ENCODE measurements at places on chromosomes 1 and 21. TPM values are rescaled to one million over a fixed set of nuclear protein-coding genes. Genes with fewer than 3 reads are reported as not detected.

DNA sequence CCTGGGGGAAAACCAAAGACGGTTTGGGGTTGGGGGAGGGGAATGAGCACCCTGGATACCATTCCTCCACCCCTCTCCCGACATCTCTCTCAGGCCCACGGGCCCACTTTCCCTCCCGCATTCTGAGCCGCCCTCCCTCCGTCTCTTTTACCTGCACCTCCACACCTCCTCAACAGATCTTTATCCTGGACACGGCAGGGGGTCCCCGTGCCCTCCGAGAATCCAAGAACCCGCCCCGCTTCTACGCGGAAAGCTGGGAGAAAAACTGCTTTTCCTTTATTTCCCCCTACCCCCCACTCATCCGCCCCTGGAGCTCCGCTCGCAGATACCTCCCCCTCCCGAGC is 108.8 kb downstream of the NAV1 start:
- peak overlapping the region; percentile 70 for H3K4me3 ChIP-seq
- peak overlapping the region; percentile 45 for H3K27ac ChIP-seq
- H3K36me3 ChIP-seq, result peaks cover 3% of the 10 kb centered on the region
- peaks cover 20% of the 10 kb centered on the region for H3K4me1 ChIP-seq
- H3K27me3 ChIP-seq, result no peaks in the 10 kb centered on the region

- no peak overlapping the region for H3K27ac ChIP-seq
- H3K4me1 ChIP-seq, result no peaks in the 10 kb centered on the region
- H3K36me3 ChIP-seq, result no peaks in the 10 kb centered on the region
- no peak for DNase-seq
- H3K27me3 ChIP-seq, result no peaks in the 10 kb centered on the region
These were observed 84.4 kb upstream of the RAB4A start for GRCh38 chr1:229186373-229187056.

GRCh38 chr1:91730801-91731732 is 154.9 kb downstream of the TGFBR3 start:
- DNase-seq, result no peak
- peaks cover 4% of the 10 kb centered on the region for H3K36me3 ChIP-seq
- H3K27me3 ChIP-seq, result no peaks in the 10 kb centered on the region
- no peak overlapping the region for H3K27ac ChIP-seq
- no peaks in the 10 kb centered on the region for H3K4me1 ChIP-seq

DNA sequence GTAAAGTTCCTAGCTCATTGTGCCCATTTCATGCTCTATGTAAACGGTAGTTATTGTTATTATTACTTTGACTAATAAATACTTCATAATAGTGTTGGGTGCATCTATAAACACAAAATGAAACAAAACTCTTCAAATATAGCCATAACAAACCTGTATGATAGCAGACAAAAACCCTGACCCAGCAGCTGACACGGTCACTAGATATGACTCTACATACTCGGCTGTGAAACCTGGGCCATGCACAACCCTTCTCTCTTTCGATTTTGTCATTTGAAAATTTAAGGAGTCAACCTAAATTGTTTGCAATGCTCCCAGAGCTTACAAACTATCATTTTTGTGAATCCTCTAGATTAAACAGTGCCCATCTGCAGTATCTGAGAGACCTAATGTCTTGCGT is 8.0 kb upstream of the RGS13 start:
- no peak for DNase-seq
- no peak overlapping the region for H3K4me3 ChIP-seq
- no peak overlapping the region for H3K27ac ChIP-seq
- H3K36me3 ChIP-seq, result no peaks in the 10 kb centered on the region
- H3K27me3 ChIP-seq, result no peaks in the 10 kb centered on the region

PRAMEF33 gene
- total RNA-seq, result not detected

PCP4L1 gene
- not detected for total RNA-seq

DNA sequence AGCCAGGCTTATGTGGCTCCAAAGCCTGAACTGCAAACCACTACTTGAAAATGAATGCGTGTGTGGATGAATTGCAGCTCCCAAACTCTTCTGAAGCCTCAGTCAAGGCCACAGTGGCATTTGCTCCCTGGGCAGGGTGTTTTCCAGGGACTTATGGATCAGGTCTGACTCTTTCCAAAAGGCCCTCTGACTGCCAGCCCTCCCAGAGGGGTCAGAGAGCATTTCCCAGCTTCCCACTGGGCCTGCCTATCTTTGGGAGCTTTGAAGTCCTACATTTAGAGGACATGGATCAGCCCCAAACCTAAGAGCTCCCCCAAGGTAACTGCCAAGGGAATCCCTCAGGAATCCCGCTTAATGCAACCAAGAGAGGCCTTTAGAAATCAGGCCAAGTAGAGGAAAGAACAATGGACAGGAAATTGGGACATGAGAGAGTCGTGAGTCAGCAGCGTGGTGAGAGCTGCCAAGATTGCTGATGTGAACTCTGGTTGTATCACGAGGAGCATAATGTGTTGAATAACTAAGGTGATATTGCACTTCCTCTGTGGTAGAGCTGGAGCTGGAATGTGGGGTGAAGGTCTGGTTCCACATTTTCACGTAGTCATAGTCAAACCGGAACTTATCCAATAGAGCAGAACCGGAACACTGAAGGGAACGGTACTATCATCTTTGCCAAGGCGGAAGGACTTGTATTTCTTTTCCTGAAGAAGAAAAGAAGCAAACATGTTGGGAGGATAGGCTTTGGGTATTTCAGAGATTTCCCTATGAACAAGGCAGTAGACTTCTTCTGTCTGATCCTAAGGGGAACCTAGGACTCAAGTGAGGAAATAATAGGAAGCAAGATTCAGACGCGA is 99.4 kb upstream of the JUN start:
- peak overlapping the region; percentile 77 for H3K27ac ChIP-seq
- no peaks in the 10 kb centered on the region for H3K36me3 ChIP-seq
- peaks cover 13% of the 10 kb centered on the region for H3K4me1 ChIP-seq
- no peaks in the 10 kb centered on the region for H3K27me3 ChIP-seq
- H3K4me3 ChIP-seq, result no peak overlapping the region

RIPK4 gene
- total RNA-seq, result 6.4 TPM

Data from ascending aorta (tissue), 2 donors.